ENCODE measurements at places on chromosomes 11 and 22.

- DNase-seq = no peak
Observed at GRCh38 chr11:95262994-95263765, 32.2 kb upstream of the SESN3 start.

- no peak for DNase-seq
Observed at GRCh38 chr11:113850188-113850587, 25.2 kb downstream of the USP28 start.

DNA sequence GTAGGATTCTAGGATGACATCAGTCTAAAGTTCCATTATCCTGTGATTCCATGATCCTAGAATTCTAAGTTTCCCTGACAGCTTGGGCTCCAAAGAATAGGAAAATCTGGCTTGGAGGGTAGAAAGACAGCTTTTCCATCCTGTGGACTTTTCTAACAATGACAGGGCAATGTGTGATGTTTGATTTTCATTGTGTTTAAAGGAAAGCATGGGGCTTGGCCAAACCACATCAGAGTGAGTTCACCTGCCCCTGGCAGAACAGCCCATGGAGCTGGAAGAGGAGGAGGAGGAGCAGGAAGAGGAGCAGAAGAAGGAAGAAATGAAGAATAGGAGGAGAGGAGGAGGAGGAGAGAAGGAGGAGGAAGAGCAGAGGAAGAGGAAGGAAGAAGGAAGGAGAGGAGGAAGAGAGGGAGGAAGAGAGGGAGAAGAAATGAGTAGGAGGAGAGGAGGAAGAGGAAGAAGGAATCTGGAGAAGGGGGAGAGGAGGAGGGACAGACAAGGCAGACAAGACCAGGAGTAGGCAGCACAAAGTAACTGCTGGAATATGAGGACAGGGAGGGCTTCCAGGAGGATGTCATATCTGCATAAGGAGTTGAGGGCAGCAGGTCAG lies 53.1 kb upstream of the WNT11 start:
- DNase-seq = no peak

DNA sequence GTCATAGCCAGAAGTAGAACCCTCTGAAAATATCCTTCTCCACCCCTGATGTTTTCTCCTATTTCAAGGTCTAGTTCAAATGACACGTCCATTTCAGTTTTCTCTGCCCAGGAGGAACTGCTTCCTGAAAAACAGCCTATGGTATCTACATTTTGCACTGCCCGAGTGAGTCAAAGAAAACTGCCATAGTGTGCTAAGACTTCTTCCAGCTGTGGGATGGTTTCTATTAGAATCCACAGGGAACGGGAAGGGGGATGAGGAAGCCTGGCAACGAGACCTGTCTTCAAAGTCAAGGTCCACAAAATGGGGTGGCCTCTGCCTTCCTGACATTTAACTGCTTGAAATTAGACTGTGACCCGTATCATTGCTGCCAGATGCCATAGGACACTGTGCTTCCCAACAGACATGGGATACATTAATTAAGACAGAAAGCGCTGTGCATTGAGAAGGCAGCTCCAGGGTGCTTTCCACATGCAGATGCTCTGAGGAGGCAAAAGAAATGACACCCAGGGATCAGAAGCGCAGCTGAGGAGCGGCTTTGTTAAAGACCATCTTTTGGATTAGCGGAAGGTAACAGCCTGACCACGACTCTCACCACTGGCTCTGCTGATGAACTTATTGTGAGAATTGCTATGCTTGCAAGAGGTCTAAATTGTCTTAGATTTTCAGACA lies 39.4 kb upstream of the NUP50 start:
- no peak for DNase-seq

- no peak for DNase-seq
Observed at GRCh38 chr11:47552056-47552565, 821 bp downstream of the CELF1 start.

GRCh38 chr11:87007963-87008362 lies 29.8 kb upstream of the TMEM135 start:
- no peak for DNase-seq

DNA sequence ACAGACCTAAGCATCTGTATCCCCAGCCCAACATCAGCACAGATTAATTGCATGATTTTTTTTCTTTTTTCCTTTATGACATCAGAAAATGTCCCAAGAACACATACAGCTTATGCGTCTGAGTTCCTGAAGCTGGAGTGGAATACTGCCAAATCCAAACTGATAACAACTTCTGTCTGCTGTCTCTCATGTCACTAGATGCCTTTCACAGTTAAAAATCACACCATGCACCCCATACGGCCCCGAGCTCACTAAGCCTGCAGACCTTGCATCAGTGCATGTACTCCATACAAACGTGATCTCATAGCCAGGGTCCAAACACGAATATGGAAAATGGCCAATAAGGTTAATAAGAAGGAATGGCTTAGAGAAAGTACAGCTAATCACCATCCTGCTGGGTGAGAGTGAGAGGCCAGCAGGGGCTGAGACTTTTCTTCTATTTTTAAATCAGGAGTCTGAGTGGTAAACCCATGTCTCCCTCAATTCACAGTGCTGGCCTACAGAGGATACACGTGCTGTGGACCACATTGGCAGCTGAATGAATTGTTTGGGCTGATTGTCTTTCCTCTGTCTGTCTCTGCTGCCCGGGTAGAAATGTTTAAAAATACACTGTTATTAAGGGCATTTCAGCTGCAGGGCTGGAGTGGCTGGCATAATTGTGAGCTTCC lies 350.6 kb upstream of the RAG2 start:
- DNase-seq = no peak

GRCh38 chr22:19843107-19843856 lies 11.4 kb downstream of the GNB1L start:
- no peak for DNase-seq

DNA sequence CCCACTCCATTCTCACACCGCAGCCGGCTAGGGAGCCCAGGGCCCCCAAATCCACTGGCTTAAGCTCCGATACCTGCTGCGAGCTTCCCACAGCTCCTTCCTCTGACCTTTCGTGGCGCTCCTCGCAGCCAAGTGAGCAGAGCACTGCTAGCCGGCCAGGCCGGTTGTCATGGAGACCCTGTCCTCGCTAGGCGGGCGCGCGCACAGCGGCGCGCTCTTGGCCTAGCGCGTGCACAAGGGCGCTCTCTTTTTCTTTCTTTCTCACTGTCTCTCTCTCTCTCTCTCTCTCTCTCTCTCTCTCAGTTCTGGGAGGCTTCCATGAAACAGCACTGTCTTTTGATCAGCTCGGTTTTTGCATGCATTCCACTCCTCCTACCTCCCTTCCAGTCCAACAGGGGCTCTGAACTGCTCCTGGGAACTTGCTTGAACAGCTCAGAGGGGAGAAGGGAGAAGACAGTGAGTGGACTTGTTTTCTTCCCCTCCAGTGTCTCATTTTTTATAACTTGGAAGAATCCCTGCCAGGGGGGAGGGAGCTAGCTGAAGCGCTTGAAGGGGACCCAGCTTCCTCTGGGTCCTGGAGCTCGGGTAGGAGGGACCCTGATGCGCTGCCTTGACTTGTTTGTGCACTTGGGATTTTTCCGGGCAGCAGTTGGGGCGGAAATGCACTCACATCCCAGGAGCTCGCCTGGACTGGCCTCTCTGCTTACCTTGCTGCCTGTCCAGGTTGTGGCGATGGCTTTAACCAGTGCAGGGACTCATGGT lies 100.3 kb upstream of the AKIP1 start:
- DNase-seq = no peak

DNA sequence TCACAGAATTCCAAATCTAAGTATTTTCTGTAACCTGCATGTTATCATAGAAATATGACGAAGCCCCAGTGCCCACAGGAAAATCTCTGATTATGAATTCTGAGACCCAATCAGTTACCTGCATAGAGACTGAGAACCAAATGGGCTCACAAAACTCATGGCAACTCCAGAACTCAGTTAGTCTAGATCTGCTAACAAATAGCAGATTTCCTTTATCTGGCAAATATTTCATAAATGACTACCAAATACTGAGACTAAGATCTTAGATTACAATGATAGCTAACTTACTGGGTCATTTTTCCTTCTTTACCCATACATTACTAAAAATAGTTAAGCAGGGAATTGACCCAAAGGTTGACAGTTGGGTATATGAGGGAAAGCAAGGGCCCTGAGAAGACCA lies 228.1 kb upstream of the FAT3 start:
- no peak for DNase-seq

- DNase-seq = no peak
Observed at GRCh38 chr22:22711532-22711913, 67.1 kb downstream of the GGTLC2 start.

DNA sequence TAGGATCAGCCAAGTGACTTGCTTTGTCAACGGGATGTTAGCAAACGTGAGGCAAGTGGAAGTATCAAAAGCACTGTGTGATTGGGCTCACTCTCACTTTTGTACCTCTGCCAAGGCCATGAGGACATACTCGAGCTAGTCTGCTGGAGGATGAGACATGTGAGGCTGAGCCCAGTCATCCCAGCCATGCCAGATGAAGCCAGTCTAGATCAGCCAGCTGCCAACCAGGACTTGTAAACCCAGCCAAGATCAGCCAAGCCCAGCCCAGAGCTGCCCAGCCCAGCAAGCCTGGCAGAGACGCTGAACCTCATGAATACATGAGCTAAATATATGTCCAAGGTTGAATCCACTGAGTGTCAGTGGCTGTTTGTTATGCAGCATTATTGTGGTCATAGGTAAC lies 369.7 kb downstream of the MN1 start:
- no peak for DNase-seq

DNA sequence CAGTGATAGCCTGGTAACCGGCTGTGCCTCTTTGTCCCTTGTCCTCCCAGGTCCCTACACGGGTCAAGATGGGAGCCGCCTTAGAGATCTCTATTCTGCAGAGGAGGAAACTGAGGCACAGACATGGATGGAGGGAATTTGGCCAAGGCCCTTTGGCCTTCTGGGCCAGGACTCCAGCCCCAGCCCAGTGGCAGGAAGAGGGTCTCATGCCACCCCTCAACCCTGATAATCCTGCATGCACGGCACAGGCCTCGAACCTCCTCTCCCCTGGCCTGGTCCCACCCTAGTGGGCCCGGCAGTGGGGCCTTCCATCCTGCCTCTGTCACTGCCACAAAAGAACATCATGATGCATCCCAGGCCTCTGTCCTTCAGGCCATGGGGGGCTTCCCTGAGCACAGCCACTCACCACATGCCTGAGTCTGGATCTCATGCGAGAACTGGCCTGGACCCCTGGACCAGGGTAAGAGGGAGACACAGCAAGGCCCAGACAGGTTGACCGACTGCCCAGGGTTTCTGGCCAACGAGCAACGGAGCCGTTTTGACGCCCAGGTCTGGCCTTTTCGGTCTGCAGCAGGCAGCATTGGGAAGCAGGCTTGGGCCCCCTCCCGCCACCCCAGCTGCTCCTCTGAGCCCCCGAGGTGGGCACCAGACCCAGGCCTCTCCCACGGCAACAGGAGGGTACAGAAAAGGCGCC lies 6.5 kb downstream of the LINC01488 start:
- no peak for DNase-seq

- DNase-seq = no peak
Observed at GRCh38 chr22:25482091-25482760, 82.2 kb upstream of the GRK3 start.

GRCh38 chr22:31899669-31900068 lies 44.7 kb upstream of the YWHAH start:
- DNase-seq = no peak

GRCh38 chr11:106983261-106983660 lies 35.0 kb downstream of the GUCY1A2 start:
- DNase-seq = no peak

DNA sequence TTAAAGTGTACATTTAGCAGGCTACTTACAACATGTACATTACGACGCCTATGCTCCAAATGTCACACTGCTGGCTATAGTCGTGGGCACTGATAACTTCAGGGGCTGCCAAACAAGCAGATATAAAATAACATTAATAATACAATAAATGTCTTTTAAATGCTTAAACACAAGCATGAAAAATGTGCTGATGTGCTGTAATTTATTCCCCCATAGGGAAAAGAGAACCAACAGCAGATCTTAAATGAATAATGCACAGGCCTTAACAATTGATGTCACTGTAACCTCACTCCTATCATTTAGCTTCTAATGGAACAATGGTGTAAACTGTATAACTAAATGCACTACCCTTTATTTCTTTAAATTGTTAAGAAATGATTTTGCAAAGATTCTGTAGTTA lies 153.4 kb downstream of the STK33 start:
- DNase-seq = no peak

DNA sequence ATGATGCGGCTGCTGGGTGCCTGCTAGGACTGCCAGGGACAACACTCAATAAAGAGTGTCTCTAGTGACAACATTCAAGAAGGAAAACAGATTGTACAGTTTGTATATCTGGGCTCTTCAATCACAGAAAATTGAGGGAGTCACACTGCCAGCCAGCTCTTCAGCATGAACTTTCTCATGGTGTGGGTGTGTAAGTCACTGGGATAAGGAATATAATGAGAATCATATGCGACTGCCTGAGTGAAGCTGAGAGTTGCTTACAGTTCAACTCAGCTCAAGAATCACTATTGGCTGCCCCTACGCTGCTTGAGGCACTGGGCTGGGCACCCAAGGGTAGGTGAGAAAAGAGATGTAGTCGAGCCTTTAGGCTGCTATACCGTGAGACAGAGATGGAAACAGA lies 328.1 kb upstream of the PITPNB start:
- DNase-seq = no peak

GRCh38 chr22:24420977-24421343 lies 6.4 kb upstream of the ADORA2A start:
- no peak for DNase-seq

GRCh38 chr11:19060629-19061028 lies at the start of gene MRGPRX2:
MRGPRX2 (minus strand) TSS chr11:19060717; CDS start chr11:19056402, 4,315 bp downstream.
- no peak for DNase-seq

GRCh38 chr11:29562183-29562582 lies 454.6 kb downstream of the KCNA4 start:
- DNase-seq = no peak

DNA sequence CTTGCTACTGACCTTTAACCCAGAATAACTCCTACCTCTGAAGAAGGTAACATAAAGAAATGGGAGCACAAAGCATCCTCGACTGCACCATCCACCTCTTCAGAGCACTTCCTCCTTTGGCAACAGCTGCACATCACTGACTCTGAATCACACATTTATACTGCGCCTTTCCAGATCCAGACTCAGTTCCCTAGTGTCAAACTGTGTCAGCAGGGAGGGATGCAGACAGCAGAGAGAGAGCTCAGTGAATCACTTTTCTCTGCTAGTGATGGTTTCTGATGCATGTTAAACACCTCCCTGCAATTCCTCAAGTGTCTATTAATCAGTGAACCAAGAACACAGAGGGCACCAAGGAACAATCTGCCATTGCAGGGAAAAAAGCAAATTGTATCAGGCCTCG lies 118.9 kb downstream of the PLEKHA7 start:
- DNase-seq = no peak

GRCh38 chr11:12174477-12175143 lies 64.2 kb downstream of the MICAL2 start:
- no peak for DNase-seq
